LHCN-M2 (cell line): ENCODE measurements at places on chromosomes 4 and X. TPM values are rescaled to one million over a fixed set of nuclear protein-coding genes. Genes with fewer than 3 reads are reported as not detected.

TET2 gene
- 8.3 and 9.5 TPM in 2 replicates for total RNA-seq

GRCh38 chr4:127856813-127857447, 23.8 kb upstream of the PLK4 start:
- peak; percentile 89 for DNase-seq

MAGEC2 gene
- not detected in 2 replicates for total RNA-seq

OFD1 gene
- 5.8 and 7.3 TPM in 2 replicates for total RNA-seq

PLP1 gene
- total RNA-seq = 0.17 TPM in 1 of 2 replicates, not detected in the other

S100P gene
- not detected in 2 replicates for total RNA-seq

GRCh38 chr4:111537871-111538270, 607.4 kb upstream of the FAM241A start:
- peak; percentile 82 for DNase-seq

DNA sequence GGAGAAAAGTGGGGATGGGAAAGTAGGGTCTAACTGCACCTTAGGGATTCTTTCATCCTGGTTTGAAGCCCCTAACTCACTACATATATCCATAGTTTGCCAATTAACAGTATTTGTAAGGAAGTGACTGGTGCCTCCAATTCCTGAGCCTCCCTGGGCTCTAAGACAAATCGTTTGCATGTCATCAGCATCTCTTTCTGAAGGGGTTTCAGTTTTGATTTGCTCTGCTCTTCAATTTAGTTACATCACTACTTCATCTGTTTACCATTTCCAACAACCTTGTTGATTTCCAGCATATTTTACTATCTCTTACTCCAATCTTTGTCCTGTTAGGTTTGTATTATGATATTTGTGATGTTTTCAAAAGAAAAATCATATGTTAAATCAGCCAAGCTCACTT, 15.5 kb upstream of the DDX60 start:
- no peak for DNase-seq

GLOD5 gene
- not detected in 2 replicates for total RNA-seq

- no peak for DNase-seq
Observed at GRCh38 chrX:125210146-125210545, 109.5 kb upstream of the TEX13C start.

DNA sequence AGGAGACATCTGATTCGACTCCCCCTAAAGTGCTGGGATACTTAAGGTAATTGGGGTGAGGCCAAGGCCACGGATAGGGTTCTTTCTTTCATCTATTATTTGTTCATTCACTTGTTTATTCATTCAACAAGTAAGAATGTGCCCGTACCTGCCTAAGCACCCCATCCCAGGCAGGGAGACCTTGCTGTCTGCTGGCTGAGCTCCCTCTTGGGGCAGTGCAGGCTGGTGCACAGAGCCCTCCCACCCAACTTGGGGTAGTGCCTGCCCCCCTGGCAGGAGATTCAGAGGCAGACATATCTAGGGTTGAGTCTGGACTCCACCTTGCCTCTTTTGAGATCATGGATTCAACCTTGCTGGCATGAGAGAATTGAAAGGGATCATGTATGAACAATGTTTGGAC, 95.7 kb downstream of the DRD5 start:
- no peak for DNase-seq

ZNF185 gene
- total RNA-seq = 0.38 and 0.92 TPM in 2 replicates

- DNase-seq = peak; percentile 50
Observed at GRCh38 chr4:145278341-145279121, 98.1 kb upstream of the OTUD4 start.

ELOVL6 gene
- 10.4 and 10.7 TPM in 2 replicates for total RNA-seq

BBS12 gene
- total RNA-seq = 3.3 and 5.5 TPM in 2 replicates

DNA sequence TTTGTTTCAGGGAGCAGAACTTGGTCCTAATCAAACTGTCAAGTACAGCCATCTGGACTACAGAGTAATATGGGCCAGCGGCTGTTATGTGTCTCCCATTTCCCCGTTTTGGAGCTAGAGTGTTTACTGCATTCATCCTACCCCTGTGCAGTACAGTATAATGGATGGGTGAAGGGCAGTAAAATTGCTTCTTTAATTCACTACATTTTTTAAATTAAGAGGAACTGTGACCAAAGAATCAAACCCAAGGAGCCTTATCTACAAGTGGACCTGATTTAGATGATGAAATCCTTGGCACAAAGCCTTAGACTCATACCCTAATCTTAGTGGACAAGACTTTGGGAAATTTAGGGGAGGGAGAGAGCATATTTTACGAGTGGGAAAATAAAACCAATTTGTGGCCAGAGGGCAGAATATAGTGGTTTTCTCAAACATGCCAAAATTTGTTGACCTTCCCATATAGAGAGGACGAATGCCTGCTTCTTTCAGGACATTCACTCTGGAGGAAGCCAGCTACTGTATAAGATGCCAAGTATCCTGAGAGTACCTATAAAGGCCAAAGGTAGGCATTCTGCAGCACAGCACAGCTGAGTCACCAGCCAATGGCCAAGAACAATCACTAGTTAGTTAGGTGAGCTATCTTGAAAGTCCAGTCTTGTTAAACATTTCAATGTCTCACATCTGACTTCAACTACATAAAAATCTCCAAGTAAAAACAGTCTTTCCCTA, 253.8 kb upstream of the KCNIP4 start:
- DNase-seq = no peak

NUDT9 gene
- total RNA-seq = 8.4 and 11.8 TPM in 2 replicates

DNA sequence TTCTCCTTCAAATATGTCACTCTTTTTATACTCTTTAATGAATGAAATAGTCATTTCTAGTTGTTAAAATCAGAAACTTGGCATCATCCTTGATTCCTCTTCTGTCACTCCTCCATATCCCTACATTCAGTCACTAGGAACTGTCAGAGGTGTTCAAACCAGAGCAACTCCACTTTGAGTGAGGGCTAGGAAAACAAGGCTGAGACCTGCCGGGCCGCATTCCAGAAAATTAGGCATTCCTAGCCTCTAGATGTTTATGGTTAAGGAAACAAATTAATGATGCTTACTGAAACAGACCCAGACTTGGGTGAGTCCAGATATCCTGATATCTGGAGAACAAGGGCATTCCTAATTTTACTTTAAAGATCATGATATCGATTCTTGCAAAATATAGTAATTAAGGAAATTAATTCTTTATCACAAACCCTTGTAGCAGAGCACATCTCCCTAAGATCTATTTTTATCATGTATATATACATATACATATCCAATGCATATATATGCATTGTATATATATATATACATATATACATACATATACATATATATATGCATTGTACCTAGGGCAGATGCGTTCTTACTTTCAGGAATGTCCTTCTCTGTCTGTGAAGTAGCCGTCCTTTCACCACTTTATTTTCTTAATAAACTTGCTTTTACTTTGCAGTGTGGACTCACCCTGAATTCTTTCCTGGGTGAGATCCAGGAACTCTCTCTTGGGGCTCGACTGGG, 98.4 kb upstream of the GC start:
- DNase-seq = no peak

GRCh38 chr4:138405466-138405891, 163.3 kb upstream of the SLC7A11 start:
- DNase-seq = no peak

- DNase-seq = no peak
Observed at GRCh38 chr4:5783486-5783885, 72.5 kb downstream of the EVC start.

SLIT2 gene
- total RNA-seq = 2.0 and 2.8 TPM in 2 replicates

GRCh38 chrX:108304210-108304609, 134.0 kb downstream of the COL4A6 start:
- no peak for DNase-seq
